ENCODE measurements at places on chromosomes 16 and 17.

- no peak for DNase-seq
- H3K27ac ChIP-seq, result no peak within 1 kb of the TSS
- no peak within 1 kb of the TSS for H3K4me3 ChIP-seq
- peaks cover 19% of the 10 kb centered on the region for H3K4me1 ChIP-seq
- no peaks in the 10 kb centered on the region for H3K36me3 ChIP-seq
Observed at GRCh38 chr17:36937001-36937958, at the start of gene LHX1. Gene LHX1 (plus strand): TSS chr17:36937475. CDS start chr17:36938198, 723 bp downstream.

DNA sequence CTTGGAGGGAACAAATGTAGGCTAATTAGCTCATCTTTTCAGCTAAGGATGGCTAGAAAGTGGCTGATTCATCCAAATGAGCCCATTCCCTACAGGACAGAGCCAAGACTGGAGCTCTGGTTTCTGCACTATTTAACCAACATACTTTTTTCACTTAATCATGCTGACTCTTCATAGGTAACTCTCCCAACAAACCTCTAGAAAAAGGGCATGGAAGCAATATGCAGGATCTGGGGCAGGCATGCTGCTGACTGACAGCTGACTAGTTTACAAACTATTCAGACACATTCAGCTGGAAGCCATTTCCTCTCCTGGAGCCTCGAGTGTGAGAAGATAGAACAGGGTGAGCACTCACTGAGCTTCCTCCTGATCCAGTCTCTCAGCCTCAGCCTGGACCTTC, 6.2 kb downstream of the BECN1 start:
- no peak for DNase-seq
- H3K36me3 ChIP-seq, result no peaks in the 10 kb centered on the region
- no peak overlapping the region for H3K4me3 ChIP-seq
- H3K4me1 ChIP-seq, result no peaks in the 10 kb centered on the region
- no peak overlapping the region for H3K27ac ChIP-seq

- no peak overlapping the region for H3K4me3 ChIP-seq
- no peak for DNase-seq
- no peak overlapping the region for H3K27ac ChIP-seq
- no peaks in the 10 kb centered on the region for H3K27me3 ChIP-seq
Observed at GRCh38 chr16:69209735-69210134, 22.8 kb downstream of the SNTB2 start.

DNA sequence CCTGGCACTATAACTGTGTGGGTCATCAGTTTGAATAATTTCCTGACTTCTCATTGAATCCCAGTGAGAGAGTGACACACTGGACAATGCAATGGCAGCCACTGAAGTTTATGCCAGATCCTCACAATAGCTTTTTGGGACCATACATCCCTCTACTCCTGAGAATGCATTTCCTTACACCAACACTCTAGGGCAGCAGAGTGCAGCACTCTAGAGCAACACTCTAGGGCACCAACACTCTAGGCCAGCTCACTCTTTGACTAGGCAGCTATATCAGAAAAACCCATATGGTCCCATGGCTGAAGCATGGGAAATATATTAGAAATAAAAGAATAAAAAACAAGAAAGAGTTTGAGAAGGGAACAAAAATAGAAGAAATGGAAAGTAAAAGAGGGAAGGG, 309.2 kb downstream of the MAP2K6 start:
- H3K36me3 ChIP-seq, result no peaks in the 10 kb centered on the region
- no peak overlapping the region for H3K27ac ChIP-seq
- H3K27me3 ChIP-seq, result no peaks in the 10 kb centered on the region
- H3K4me1 ChIP-seq, result no peaks in the 10 kb centered on the region

- no peak overlapping the region for H3K27ac ChIP-seq
- no peaks in the 10 kb centered on the region for H3K36me3 ChIP-seq
- H3K27me3 ChIP-seq, result no peaks in the 10 kb centered on the region
Observed at GRCh38 chr17:66966704-66967418, 2.4 kb downstream of the CACNG4 start.

DNA sequence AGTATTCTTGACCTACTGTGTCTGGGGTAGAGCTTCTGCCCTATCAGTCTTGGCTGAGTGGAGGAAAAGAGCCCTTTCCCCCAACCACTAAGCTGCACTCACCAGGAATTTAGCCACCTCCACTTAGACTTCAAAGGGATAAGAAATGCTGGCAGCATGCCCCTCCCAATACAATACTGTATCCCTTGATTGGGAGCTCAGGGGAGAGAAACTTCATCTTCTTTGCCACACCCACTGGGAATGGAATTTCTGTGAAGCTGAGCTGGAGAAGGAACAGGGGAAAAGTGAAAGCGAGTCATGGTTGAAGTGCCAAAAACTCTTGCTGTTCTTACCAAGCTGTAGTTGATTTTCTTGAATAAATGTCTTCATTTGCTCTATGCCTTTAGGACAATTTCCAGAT, 68.8 kb downstream of the CEP112 start:
- H3K27me3 ChIP-seq, result no peaks in the 10 kb centered on the region
- H3K27ac ChIP-seq, result no peak overlapping the region
- H3K4me3 ChIP-seq, result no peak overlapping the region

DNA sequence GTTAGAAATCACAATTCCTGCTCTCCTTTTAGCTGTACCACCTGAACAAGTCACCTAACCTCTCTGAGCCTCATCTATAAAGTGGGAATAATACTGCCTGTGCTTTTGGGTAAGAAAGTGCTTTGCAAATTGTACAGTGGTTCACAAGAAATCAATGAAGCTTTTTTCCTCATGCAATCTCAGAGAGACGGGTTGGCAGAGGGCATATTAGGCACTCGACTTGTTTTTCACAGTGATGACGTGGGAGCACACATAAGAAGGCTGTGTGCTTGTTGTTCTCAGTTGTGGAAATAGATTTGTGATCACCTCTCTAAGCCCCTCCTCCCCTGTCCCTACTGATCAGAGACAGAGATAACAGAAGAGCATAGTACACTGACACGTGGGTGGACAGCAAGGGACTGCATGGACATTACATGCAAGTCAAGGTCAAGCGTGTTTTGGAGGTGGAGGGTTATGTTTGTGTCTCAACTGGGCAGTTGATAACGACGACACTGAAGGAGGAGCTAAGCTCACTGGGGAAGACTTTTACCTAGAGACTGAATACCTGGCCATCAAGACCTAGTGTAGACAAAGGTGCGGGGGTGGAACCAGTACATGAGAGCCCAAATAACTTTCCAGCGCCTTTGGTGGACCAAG, 1.7 kb upstream of the GPT2 start:
- H3K4me1 ChIP-seq, result no peaks in the 10 kb centered on the region
- no peak for DNase-seq
- no peaks in the 10 kb centered on the region for H3K36me3 ChIP-seq
- no peaks in the 10 kb centered on the region for H3K27me3 ChIP-seq
- H3K4me3 ChIP-seq, result no peak overlapping the region
- no peak overlapping the region for H3K27ac ChIP-seq

Data from uterus (tissue), 4 donors.